NCI-H524 treated with DMSO at 0.1 percent for 48 hours (cell line): ENCODE measurements at places on chromosomes 5 and 9.
A peak's percentile ranks its signal among the peaks of the same experiment; 100 is the strongest.

DNA sequence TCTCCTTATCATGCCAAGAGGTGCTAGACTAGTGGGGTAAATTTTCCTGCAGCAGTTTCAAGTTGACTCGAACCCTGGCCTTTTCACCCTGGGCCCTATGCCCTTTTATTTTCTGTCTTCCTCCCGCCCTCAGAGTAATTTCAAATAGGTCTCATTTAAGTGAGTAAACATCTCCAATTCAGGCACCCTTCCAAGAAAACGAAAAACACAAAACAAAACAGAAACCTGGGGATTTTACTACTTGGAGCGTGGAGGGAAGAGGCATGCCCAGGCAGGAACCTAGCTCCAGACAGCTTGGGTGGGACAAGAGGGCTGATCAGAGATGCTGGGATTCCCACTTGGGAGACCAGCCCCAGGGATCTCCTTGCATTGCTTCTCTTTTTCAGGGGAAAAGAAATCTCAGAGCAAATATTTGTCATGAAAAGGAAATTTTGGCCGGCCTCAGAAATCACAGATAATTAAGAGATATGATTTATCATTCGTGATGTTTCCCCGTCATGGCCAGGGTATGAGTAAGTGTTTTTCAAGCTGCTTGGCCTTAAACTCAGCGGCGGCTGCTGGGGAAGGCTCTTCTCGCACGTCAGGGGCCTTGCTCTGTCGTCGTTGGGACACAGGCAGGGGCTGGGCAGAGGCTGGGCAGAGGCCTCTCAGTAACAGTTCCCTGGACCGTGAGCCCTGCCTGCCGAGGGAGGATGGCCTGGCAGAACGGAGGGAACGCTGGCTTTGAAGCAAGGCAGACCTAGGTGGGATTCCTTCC is 248.6 kb upstream of the KLF4 start:
- no peak for DNase-seq

DNA sequence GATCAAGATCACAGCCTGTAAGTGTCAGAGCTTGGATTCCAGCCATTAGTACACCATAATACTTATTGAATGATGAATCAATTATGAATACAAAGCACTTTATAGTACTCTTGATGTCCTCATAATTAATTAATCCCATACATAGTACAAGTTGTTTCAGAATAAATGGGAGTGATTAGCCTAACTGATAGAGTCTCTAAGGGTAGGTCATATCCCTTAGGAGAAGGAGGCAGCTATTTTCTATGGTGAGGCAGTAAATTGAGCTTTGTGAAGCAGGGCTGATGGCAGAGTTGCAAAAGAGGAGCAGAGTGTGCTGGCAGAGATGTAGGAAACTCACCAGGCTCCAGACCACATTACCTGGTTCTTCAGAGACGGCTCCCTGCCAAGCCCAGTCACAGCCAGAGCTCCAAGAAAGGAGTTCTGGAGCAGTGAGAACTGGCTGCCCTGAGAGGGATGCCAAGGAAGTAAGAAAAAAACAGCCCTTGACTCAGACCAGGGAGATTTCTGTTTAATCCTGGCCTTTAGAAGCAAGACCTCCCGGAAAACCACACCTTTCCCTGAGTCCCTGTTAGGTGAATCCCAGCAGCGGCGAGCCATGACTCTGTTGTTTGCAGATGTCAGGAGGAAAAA is 112.9 kb downstream of the SH3TC2 start:
- no peak for DNase-seq

DNA sequence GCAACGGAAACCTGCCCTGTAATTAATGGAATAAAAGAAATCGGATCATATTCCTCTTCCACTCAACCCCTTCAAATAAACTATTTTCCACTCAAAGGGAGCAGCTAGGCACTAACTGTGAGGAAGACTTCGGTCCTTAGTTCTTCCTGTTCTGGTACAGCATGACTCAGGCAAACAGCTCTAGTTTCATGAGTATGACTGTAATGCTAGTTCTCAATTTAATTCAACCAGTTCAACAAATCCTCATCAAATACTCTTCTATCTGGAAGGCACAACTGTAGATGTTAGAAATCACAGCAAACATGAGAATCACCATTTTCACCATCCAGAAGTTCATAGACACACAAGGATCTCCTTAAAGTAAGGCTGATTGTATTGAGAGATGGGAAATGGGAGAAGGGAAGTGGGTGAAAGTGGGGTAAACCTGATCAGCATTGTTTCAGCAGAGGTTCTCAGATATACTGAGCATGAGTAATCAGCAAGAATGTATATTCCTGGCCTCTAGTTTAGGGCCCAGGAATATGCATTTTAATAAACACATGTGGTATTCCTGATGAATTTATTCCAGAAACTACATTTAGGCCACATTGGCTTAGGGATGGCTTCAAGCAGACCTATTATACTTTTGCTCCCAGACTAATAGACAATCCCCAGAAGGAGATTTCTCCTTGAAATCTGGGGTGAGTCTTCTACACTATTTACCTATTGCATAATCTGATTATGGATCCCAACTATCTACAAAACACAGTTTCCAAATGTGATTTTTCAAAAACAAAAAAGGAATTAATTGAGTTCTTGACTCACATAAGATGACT is 141.1 kb upstream of the SLC12A2 start:
- no peak for DNase-seq

- no peak for DNase-seq
Observed at GRCh38 chr9:83405759-83406158, 132.4 kb downstream of the FRMD3 start.

- DNase-seq: no peak
Observed at GRCh38 chr5:119131530-119132304, 60.8 kb downstream of the DMXL1 start.

DNA sequence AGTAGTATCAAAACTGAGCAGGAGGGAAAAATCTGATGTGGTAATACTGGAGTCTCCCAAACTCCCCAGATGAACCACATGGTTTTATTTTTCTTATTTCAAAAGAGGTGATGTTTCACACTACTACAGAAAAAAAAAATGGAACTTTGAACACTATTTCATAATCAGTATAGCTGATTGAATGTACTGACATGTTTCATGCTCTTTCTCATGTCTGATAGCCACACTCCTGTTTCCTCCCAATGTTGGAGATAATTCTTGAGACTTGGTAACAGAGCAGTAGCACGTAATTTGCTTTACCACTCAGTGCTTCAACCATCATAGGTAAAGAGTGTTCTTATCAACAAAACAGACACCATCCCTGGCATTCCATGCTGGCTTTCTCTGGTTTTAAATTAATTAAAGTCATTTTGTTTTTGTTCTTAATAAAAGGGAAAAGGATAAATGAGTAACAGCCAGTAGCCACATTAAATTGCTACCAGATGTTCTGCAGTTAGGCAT is 85.2 kb downstream of the MUSK start:
- DNase-seq: no peak

- no peak for DNase-seq
Observed at GRCh38 chr5:33816791-33817190, 75.0 kb downstream of the ADAMTS12 start.

GRCh38 chr9:818958-819357 is 22.5 kb upstream of the DMRT1 start:
- no peak for DNase-seq

DNA sequence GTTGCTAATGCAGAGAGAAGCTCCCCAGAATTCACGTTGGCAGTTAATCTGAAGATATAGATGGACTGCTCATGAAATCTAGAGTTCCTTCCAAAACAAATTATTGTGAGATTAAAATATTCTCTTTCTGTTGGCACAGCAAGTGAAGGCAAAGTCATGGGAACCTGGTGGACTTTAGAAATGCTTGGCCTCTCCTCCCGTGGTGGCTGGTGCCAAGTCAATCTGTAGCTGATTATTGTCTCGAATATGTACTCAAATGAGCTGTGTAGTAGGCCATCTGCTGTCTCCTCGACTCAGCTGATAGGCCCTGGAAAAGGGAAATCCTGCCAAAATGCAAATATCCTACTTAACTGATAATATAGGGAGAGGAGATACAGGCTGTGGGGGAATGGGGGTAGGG is 69.3 kb downstream of the DAPK1 start:
- peak; percentile 32 for DNase-seq

DNA sequence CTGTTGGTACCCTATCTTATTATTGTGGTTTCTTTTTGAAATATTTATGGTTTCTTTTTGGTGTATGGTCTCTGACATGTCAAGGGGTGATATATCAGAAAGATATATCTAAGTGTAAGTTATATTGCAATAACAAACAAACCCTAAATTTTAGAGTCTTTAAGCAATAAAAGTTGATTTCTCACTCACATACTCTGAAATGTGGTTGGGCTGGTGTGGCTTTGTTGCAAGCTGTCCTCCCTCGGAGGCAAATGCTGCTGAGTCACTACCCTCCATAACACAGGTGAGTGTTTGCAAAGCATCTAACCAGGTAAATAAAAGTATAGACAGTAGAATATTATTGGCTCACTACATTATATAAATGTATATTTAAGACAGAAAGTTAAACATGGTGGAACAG is 253.2 kb downstream of the CDH18 start:
- no peak for DNase-seq

DNA sequence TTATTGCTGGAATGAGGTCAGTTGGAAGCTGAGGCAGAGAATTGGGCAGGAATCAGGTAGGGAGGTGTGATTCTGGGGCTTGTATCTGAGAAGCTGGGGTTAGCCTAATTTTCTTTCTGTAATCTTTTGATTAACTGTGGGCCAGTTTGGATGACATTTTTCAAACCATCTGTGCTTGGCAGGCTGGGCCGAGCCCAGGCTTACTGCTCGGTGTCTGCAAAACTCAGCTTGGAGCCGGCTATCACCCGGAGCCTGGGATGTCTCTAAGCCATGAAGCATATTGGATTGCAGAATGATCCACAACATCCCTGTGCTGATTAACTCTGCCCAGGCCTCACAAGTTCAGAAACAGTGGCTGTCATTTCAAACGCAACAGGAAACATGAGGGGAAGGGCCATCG is 26.5 kb downstream of the KCNMB1 start:
- no peak for DNase-seq

DNA sequence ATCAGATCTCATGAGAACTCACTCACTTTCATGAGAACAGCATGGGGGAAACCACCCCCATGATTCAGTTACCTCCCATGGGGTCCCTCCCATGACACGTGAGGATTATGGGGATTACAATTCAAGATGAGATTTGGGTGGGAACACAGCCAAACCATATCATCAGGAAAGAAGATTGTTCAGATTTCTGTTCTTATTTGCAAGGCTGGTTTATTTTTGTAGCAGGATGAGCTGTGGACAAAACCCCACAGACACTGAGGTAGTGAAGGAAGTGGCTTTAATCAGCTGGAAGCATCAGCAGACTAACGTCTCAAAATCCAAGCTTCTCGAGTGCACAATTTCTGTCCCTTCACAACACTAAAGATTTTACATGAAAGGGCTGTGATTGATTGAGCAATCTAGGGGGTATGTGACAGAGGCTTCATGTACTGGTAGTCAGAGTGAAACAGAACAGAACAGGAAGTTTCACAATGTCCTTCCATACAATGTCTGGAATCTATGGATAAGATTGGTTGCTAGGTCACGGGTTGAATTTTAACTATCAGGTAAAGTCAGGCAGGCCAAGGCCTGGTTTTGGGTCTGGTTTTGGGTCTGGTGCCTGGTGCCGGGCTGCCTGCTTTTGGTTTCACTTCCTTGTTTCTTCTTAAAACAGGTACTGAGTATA is 91.3 kb upstream of the ZNF366 start:
- no peak for DNase-seq

DNA sequence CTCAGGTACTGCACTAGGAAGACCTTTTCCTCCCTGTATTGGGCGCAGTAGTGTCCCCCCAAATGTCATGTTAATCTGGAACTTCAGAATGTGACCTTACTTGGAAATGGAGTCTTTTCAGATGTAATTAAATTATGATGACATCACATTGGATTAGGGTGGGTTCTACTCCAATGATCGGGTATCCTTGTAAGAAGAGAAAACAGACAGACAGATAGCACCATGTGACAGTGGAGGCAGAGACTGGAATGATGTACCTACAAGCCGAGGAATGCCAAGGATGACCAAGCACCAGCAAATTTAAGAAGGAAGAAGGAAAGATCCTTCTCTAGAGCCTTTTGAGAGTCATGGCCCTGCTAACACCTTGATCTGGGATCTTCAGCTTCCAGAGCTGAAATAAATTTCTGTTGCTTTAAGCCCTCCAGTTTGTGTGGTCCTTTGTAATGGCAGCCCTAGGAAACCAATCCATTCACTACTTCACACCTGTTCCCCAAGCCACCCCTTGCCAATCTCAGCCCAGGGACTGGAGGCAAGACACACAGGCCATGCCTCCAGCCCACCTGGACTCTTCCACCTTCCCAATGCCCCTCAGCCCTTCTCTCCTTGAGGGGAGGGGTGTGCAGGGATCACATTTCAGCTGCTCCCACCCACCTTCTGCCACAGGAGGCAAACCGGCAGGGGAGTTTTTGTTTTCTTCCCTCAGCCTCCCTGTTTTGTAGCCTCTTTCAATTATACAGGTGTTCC is 1.6 kb downstream of the CCNJL start:
- DNase-seq: no peak

DNA sequence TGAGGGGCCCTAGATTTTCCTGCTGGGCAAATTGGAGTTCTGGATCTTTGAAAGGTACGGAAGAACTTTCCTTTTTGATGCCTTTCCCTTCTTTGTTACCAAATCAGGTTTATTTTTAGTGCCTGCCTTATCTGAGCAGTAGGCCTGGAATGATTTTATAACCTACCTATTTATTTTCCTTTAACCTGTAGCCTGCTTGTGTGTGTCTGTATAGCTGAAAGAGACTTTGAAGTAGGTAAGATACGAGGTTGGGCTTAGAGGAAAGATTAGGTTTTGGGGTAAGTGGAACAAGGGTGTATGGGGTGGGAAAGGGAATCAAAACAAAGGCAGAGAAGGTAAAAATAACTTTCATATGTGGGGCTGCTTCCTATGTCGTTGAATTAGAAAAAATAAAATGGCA is 211.2 kb downstream of the CD180 start:
- DNase-seq: no peak

DNA sequence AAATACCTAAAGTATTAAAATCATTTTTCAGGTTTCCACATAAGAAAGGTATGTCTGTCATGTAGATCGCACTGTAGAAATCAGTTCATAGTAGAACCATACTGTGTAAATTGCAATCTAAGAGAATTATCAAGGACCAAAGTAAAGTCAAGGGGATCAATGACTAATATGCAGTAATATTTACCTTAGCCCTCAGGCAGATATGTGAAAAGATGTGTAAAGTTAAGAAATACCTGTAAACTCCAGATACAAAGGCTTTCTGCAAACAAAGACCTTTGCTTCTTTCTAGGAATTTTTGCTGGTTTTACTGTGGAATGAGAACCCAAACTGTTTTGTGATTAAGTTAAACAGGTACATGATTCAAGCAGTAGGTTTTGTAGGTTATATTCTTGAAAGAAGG is 11.6 kb downstream of the POLK start:
- DNase-seq: no peak

- no peak for DNase-seq
Observed at GRCh38 chr5:143302341-143303045, 101.0 kb downstream of the NR3C1 start.

DNA sequence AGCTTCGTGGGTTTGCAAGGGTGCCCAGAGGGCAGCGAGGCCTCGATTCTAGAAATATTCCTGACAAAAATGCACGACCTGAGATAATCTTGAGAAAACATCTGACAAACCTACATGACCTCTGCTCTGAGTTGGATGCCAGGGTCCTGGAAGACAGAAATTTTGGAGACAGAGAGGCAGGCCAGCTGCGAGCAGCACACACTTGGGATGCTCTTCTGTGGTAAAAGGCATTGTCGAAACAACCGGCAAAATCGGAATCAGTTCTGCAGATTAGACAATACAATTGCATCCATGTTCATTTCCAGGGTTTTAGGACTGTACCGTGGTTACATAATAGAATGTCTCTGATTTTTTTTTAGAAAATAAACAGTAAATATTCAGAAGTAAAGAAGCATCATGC is 74.2 kb downstream of the GADD45G start:
- DNase-seq: no peak

GRCh38 chr9:7542126-7542525 is 257.5 kb downstream of the DMAC1 start:
- peak; percentile 69 for DNase-seq
